ENCODE measurements at places on chromosomes 1 and 21. TPM values are rescaled to one million over a fixed set of nuclear protein-coding genes. Genes with fewer than 3 reads are reported as not detected.

Gene SPRR1B
- not detected for total RNA-seq

GRCh38 chr1:3669421-3669821 lies 17.1 kb downstream of the TP73 start:
- DNase-seq: peak; percentile 81

- no peak for DNase-seq
These were observed 33.5 kb upstream of the RAP1A start for GRCh38 chr1:111586112-111586511.

DNA sequence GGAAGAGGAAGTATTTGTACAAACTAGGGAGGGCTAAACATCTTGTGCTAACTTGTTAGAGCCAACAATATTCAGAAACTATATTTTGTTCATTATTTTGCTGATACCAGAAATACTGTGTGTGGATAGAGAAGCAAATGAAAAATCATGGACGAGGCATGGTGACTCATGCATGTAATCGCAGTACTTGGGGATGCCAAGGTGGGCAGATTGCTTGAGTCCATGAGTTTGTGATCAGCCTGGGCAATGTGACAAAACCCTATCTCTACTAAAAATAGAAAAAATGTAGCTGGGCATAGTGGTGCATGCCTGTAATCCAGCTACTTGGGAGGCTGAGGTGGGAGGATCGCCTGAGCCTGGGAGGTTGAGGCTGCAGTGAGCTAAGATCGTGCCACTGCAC lies 13.4 kb downstream of the LRRC41 start:
- no peak for DNase-seq

Gene ACBD6
- total RNA-seq: 33.2 TPM

DNA sequence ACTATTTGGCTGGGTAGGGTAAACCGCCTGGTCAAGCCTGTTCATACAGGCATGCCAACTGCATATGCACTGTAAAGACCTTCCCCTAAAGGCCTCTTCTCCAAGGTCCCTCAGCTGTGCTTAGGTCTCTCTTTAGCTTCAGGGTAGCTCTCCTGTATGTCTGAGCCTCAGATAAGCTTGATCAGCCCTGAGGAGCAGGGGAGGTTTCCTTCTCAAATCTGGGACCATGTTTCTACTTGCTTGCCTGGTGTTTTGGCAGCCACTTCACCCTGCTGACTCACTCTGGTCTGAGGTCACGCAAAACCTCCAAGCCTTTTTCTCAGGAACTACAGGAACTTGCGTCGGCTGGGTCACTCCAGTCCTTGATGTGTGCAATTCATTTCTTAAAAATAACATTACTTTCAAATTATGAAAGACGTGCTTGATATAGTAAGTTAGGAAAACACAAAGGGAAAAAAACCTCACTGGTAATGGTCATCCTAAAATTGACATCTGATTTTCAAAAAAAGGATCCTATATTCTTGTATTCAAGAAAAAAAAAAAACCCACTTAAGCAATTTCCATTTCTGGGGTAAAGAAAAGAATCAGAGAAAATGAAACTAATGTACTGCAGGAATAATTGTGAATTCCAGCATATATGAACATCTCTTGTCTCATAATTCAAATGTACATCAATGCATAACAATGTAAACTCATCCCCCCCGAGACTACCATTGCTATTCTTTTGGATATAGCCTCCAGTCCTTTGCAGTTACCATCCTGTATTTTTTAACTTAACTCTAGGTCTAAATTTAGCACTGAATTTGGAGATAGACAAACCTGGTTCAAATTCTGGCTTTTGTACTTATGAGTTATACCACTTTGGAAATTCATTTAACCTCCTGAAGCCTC lies 24.8 kb upstream of the RNF19B start:
- no peak for DNase-seq

GRCh38 chr1:34785231-34785874 lies 4.3 kb downstream of the GJB3 start:
- peak; percentile 73 for DNase-seq

- DNase-seq: no peak
These were observed 33.6 kb downstream of the CD58 start for GRCh38 chr1:116537040-116537831.

Measured in mesenteric fat pad (tissue), 1 donor.